ENCODE measurements at places on chromosomes 1 and 21.

DNA sequence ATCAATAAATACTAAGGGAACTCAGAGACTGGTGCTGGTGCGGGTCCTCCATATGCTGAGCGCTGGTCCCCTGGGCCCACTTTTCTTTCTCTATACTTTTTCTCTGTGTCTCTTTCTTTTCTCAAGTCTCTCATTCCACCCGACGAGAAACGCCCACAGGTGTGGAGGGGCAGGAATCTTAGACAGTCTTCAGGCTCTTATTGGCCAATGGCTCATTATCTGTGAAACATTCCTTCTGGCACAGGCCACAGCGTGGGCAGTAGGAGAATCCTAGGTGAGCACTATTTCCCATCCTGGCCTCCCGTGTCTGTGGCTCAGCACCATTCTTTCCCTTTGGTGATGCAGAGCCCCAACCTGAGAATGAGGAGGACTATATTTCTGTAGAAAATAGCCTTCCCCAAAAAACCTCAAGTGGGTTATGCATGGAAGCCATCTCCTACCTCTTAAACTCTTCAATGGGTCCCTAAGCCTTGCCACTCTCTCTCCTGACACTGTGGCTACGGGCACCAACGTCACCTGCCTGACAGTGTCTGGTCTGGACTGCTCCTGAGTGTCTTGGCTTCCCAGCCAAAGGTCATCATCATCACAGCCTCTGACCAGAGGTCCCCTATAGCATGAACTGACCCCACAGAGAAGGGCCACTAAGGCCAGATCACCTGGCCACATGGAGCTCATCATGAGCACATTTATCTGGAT lies 6.2 kb upstream of the SLAMF1 start:
- no peak for DNase-seq

GRCh38 chr1:5826601-5827000 lies 165.6 kb downstream of the NPHP4 start:
- no peak for DNase-seq

- no peak for DNase-seq
Measured at GRCh38 chr1:19370453-19371170, 58.5 kb downstream of the SLC66A1 start.

DNA sequence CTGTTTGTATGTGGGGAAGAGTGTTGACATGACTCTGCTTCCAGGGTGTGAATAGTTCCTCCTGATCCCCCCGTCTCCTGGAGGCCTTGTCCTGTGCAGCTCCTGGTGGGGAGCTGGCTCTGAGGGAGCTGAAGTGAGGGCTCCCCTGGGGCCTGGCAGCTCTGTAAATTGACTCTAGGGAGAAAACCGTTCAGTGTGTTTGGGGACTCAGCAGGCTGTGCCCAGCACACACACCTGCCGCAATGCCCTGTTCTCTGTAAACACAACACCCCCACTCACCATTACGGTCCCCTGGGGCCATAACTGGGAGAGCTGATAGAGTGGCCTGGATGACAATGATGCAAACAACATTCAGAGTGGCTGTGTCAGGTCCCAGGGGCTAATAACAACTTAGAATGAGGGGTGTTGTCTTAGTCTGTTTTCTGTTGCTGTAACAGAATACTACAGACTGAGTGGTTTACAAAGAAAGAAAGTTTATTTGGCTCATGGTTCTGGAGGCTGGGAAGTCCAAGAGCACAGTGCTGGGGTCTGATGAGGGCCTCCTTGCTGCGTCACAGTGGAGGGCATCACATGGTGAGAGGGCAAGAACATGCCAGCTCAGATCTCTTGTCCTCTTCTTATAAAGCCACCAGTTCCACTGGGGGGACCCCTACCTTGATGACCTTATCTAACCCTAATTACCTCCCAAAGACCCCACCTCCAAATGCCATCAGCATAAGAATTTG lies 15.3 kb downstream of the ADORA1 start:
- DNase-seq, result no peak

- no peak for DNase-seq
Measured at GRCh38 chr1:12461754-12462153, 156.3 kb downstream of the DHRS3 start.

Data from CD8-positive, alpha-beta T cell (primary cell).